ENCODE measurements at places on chromosomes 2 and 18.

DNA sequence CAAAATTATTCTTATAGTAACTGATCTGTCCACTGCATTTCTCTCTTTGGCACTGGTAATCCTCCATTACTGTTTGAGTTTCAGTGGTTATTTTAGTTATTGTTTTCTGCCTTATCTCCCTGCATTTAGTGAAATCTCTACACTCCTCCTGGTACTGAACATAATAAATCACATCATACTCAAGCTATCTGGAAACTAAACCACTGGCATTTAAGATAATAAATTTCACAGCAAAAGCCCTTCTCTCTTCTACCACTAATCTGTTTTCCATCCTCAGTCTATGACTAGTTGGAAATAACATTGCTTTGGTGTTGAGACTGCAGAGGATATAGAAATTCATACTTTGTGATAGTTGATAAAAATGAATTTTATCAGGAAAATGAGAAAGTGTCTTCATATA is 399.3 kb upstream of the FSHR start:
- DNase-seq, result no peak

DNA sequence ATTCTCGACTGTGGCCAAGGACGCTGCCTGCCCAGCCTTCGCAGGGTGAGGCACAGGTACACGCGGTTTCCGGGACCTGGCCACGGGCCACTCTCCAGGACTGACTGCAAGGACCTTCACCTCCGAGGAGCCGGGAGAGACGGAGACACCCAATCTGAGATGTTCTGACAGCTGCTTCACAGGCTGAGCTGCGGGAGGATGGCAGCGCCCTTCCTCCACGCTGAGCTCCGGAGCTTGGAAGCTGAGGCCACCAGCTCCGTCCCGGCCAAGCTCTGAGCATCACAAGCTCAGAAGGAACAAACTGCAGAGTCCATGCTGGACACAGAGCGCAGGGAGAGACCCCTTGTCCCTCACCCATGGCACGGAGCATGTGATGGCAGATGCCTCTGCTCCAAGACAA is 71.1 kb upstream of the CTDP1 start:
- no peak for DNase-seq

DNA sequence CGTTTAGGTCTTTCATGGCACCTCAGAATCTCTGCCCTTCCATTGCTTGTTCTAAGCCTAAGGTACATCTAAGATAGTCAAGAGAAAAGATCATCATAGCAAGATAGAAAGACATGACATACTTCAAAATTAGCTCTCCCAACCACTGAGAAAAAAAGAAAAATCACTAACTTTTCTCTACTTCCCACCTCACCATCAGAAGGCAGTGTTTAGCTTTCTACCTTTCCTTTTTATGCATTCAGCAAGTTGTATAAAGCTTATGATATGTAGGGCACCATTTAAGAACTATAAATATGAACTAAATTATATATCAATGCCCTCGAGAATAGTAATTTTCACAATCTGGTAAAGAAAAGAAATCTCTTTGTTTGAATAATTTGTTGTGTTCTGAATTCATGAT is 331.8 kb upstream of the VWC2L start:
- DNase-seq, result no peak

DNA sequence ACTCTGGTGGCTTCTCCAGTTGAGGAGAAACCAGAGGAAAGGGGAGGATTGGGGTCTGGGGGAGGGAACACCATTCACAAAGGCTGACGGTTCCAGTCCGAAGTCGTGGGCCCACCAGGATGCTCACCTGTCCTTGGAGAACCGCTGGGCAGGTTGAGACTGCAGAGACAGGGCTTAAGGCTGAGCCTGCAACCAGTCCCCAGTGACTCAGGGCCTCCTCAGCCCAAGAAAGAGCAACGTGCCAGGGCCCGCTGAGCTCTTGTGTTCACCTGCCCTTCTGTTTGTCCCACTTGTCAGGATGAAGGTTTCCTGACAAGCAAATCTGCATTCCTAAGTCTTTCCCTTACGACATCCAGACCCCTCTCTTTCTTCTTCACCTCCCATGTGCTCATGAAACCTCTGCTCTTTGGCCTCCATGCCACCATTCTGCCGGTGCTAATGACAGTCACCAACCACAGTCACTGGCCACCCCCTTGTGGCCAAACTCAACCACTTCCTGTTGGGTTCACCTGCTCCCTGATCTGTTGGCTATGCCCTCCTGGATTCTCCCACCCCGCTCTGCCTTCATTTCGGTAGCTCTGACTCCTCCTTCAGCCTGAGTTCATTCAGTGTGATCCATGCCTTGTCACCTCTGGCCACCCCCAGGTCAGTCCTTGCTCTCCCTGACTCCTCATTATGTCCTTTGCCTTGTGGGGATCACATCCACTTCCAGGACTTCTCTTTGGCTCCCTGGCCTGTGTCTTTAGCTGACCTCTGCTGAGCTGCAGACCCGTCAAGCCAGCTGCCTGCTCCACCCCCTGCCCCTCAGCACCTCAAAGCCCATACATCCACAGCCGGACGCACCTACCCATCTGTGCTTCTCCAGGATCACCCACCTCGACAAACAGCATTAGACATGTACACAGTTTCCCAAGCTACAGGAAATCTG is 17.6 kb downstream of the EMX1 start:
- no peak for DNase-seq

GRCh38 chr2:206232287-206233035 is 42.0 kb upstream of the ZDBF2 start:
- no peak for DNase-seq

- DNase-seq, result no peak
Measured at GRCh38 chr18:39753178-39753577, 2187.6 kb upstream of the CELF4 start.
